ENCODE measurements at places on chromosomes 12 and 14.

DNA sequence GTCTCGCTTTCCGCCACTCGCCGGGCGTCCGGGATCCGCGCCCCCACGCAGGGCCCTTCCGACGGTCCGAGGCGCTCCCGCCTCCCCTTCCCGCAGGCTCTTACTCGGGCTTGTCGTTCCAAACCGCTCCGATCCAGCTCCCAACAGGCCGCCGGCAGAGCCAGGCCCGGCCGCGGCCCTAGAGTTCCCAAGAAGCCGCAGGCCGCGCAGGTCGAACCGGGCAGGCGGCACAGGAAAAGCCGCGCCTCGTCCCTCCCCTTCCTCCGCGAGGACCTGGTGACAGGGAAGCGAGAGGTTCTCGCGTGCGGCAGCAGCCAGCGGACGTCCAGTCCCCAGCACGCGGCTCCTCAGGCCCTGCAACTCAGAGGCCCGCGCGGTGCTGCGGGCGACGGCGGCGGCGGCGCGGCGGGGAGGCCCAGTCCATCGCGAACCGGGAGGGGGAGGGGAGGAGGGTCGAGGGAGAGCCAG lies 272 bp downstream of the HECTD1 start:
- DNase-seq: no peak

- no peak for DNase-seq
Measured at GRCh38 chr14:91899806-91900205, 32.5 kb upstream of the TC2N start.

DNA sequence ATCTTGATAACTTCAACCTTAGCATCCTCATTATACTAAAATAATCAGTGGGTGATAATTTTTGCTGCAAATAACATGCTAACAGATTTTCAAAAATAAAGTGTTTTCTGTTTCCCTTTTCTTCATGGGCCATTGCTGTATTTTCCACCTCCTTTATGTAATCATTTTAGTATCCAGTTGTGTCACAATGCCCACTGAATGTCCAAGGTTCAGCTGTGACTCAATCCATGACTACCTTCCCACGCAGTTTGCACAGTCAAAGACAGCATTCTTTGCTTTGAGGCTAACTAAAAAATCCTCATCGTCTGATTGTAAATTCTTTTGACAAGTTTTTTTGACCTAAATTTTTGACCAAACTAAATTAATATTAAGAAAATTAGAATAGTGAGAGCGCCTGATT lies 474.1 kb downstream of the FLRT2 start:
- no peak for DNase-seq

GRCh38 chr12:132248453-132249167 lies 80.8 kb downstream of the GALNT9 start:
- no peak for DNase-seq

DNA sequence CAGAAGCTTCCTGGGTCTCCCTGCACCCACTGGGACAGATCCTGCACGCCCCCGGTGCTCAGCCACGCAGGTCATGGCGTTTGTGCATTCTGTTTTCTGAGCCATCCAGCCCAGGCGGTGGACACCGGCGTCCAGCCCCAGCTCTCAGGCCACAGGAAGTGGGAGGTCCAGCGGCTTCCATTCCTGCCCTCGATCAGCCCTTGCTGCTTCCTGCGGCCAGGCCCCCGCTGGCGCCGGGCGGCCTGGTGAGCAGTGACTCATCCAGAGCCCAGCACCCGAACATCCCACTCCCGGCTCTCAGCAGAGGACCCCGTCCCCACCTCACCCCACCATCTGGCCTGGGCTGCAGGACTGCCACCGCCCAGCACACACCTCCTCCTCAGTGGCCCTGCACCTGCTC lies 18.0 kb upstream of the NUDT14 start:
- DNase-seq: no peak

DNA sequence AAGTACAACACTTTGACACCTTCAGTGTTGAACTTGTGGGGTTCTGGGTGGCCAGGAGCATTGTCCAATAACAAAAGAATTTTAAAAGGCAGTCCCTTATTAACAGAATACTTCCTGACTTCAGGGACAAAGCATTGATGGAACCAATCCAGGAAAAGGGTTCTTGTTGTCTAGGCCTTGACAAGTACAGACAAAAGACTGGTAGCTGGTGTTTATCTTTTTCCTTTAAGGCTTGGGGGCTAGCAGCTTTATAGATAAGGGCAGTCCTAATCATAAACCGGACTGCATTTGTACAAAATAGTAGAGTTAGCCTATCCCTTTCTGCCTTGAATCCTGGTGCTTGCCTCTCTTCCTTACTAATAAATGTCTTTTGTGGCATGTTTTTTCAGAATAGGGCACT lies 27.4 kb downstream of the FAM177A1 start:
- no peak for DNase-seq

DNA sequence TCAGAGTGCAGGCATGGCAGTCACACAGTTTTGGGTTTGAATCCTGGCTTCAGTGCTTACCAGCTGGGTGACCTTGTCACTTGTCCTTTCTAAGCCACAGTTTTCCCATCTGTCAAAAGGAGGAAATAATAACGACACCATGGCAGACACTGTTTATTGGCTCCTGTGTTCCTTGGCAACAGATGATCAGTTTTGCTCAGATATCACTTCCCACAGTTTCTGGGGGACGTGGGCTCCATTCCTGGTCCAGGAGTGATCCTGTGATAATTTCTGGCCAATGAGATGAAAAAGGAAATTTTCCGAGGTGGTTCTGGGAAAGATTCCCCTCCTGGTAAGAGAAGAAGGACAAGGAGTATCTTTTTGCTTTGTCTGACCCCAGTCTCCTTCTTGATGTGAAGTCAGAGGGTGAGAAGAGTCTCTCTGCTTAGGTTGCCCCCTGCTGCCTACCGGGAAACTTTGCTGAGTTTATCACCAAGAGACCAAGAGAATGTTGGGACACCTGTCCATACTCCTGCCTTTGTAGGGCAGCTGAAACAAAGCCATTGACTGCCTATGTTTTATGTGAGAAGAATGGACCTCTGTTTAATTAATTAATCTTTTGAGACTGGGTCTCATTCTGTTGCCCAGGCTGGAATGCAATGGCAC lies 178.9 kb upstream of the NRXN3 start:
- DNase-seq: no peak

DNA sequence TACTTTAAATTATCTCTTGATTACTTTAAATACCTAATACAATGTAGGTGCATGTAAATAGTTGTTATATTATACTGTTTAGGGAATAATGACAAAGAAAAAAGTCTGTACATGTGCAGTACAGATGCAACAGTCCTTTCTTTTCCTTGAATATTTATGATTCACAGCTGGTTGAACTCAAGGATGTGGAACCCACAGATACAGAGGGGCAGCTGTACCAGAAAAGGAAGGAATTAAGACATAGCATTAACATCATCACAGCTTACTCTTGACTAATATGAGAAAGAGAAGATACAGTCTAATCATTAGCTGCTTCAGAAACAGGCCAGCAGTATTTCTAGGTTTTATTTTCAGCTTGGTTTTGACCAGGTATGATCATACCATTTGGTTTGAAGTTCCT lies 34.7 kb upstream of the AP4S1 start:
- DNase-seq: no peak

- no peak for DNase-seq
Measured at GRCh38 chr14:69298131-69299071, 38.4 kb downstream of the GALNT16 start.
